Epithelial cell of esophagus (primary cell): ENCODE measurements at places on chromosomes 3 and 15.

- DNase-seq: no peak
Observed at GRCh38 chr3:142165194-142165593, 15.8 kb upstream of the TFDP2 start.

DNA sequence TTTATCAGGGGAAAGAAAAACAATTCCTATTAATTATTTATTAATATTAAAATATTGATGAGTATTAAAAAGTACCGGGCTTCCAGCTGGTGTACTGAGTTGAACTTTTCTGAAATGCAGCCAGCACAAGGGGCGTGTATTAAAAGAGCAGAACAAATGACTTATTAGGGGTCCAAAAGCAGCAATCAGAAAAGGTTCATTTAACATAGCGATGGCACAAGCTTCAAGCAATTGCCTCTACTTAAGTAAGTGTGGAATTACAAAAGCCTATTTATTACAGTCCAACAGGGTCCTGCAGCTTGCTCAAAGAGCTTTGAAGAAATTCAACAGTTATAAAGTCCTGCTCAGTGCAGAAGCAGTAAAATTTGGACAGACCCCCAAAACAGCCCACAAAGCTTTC is 285.6 kb downstream of the EPHA3 start:
- no peak for DNase-seq

- no peak for DNase-seq
Observed at GRCh38 chr3:122911901-122912300, 115.7 kb downstream of the SEMA5B start.

DNA sequence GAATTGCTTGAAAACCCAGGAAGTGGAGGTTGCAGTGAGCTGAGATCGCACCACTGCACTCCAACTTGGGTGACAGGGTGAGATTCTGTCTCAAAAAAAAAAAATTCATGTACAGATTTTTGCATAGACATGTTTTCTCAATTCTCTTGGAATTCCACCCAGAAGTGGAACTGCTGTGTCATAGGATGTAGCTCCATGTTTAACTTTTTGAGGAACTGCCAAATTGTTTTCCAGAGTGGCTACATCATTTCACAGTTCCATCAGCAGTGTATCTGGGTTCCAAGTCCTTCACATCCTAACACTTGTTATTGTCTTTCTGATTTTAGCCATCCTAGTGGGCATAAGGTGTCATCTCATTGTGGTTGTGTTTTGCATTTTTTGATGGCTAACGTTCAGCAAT is 9.9 kb downstream of the CAPN7 start:
- no peak for DNase-seq

DNA sequence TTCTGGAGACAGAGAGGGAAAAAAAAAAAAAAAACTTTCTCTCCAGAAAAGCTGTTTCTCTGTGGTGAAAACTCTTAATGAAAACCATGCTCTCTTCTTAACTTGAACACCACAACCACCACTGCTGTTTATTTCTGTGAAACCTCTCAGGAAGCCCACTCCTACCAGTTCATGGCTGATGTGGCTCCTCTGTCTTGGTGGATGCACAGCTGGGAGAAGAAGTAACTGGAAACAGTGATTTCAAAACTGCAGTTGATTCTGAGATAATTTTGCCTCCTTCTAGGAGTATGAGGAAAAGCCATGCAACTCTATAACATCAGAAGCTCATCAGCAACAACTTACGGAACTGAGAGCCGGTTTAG is 40.2 kb upstream of the PYGO1 start:
- DNase-seq: no peak

DNA sequence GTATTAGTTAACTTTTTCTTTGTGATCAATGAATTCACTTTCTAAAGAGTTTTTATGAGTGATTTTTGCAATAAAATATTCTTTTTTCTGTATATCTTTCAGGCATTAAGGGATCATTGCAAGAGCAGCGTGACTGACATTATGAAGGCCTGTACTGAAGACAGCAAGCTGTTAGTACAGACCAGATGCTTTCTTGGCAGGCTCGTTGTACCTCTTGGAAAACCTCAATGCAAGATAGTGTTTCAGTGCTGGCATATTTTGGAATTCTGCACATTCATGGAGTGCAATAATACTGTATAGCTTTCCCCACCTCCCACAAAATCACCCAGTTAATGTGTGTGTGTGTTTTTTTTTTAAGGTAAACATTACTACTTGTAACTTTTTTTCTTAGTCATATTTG is 24.4 kb downstream of the SELENOT start:
- DNase-seq: no peak

DNA sequence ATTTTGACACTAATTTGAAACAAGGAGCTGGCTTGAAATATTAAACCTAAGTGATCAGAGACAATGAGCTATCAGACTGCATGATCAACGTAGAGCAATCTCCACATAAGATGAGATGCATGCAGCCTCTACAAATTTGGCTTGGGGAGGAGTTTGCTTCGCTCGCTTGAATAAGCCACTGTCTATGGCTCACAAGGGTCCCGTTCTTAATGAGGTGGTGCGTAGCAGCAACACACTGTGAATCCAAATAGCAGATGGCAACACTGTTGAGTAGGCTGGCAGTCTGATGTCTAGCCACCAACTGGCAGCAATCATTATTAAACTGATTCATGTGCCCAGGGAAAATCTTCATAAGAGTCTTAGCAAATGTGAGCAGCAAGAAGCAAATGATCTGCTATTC is 125.4 kb upstream of the CCDC54 start:
- DNase-seq: no peak

DNA sequence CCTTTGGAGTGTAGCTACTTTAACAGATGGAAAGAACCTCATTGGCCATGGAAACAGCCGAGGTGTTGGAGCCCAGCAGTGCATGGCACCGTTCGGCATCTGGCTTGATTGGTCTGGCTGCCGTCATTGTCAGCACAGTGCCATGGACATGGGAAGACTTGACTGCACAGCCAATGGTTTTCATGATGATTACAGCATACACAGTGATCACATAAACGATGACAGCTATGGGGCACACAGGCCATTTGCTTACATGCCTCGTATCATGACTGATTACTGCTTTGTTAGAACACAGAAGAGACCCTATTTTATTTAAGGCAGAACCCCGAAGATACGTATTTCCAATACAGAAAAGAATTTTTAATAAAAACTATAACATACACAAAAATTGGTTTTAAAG is 44.1 kb downstream of the PGPEP1L start:
- DNase-seq: no peak

DNA sequence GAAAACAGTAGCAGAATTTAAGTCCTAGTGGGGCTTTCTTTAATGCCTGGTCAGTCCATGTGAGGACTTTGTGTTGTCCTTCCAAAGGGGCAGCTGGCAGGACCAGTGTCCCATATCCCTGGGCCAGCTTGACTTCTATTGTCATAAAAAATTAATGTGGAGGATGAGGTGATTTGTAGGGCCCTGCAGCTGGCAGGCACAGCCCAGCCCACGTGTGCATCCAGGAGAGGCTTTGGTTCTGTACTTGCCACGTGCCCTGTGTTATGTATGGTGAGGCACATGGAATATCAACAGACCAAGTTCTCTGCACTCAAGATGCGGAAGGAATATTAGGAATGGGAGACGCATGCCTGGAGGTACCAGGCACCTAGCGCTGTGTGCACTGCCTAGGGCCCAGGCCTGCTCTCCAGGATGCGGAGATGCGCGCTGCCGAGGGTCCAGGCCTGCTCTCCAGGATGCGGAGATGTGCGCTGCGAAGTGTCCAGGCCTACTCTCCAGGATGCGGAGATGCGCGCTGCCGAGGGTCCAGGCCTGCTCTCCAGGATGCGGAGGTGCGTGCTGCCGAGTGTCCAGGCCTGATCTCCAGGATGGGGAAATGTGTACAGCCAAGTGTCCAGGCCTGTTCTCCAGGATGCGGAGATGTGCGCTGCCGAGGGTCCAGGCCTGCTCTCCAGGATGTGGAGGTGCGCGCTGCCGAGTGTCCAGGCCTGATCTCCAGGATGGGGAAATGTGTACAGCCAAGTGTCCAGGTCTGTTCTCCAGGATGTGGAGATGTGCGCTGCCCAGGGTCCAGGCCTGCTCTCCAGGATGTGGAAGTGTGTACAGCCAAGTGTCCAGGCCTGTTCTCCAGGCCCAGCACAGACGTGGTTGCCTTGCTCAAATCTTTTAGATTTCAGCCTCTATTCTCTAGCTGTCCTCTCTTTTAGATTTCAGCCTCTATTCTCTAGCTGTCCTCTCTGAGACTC is 183.3 kb upstream of the ROPN1 start:
- DNase-seq: no peak

DNA sequence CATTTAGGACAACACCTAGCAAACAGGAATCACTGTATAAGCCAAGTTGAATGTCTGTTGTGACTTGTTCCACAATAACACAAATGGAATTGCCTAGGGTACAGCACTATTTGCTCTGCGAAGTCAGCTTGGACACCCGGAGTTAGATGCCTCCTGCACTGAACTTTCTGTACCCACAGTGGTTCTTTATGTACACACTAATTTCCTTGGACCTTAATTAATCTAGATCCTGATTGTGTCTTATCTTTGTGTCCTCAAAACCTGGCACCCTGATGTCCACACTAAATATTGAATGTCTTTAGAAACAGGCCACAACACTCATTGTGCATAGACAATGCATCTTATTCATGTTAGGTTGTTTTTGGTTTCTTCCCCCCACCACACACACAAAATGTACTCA is 278.9 kb upstream of the NR2F2 start:
- DNase-seq: peak; percentile 6

GRCh38 chr3:14363991-14364390 is 38.4 kb upstream of the SLC6A6 start:
- no peak for DNase-seq

DNA sequence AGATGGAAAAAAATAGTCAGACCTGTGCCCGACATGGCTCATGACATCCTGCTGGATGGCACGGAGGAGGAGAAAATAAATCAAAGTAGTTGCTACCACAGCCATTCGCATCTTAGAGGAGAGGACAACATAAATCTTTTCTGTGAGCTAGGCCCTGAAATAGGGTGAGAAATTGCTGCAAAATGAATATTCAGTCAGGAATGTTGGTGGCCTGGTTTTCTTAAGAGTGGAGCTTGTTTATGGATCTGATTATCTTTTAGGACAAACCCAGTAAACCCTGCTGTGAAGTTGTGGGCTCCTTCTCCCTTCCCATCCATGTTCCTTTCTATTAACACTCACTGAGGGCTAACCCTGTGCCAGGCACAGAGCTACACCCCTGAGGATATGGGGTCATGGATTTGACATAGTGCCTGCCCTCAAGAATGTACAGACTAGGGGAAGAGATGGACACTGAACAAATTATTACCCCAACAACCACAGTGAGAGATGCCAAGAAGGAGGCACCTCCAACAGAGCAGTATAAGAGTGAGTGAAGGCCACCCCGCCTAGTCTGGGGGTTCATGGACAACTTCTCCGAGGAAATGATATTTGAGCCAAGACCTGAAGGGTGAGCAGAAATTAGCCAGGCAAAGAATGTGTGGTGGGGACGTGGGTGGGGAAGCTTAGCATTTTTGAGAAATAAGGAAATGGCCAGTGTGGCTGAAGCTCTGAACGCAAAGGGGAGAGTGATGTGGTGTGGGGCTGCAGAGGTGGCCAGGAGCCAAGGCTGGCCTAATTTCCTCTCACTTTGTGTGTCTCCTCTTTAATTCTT is 68.9 kb upstream of the ARL8B start:
- DNase-seq: peak; percentile 58

DNA sequence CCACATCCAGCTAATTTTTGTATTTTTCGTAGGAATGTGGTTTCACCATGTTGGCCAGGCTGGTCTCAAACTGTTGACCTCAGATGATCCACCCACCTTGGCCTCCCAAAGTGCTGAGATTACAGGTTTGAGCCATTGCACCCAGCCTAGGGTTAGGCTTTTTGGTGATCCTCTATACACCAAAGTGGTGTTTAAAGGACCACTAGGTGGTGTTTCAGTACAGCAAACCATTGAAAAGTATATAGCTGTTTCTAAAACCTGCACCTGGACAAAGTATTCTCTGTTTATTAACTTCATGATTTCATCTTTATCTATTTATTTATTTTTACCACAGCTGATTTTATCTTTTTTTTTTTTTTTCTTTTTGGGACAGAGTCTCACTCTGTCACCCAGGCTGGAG is 68.4 kb downstream of the MINDY2 start:
- DNase-seq: peak; percentile 24

GRCh38 chr3:13866041-13866965 is 13.6 kb downstream of the WNT7A start:
- no peak for DNase-seq

DNA sequence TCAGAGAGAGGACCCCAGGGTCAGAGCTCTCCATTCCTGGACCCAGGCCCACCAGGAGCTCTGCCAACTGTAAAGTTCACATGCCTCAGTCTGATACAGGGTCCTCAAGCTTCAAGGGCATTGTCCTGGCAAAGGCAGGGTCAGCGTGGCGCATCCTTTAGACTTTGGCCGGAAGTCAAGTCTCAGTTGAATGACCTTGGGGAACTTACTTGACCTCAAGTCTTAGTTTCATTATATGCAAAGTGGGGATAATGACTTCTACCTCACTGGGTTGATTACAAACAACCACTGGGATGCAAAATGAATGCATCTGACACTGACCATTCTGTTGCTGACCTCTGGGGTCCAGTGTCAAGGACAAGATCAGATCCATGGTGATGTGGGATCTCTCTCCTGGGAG is 70.6 kb upstream of the CTSH start:
- no peak for DNase-seq

- DNase-seq: peak; percentile 58
Observed at GRCh38 chr3:90062631-90063200, 955.3 kb downstream of the EPHA3 start.

GRCh38 chr3:14472471-14473351 is 67.4 kb downstream of the GRIP2 start:
- DNase-seq: peak; percentile 84

GRCh38 chr15:62094388-62094787 is 27.6 kb downstream of the C2CD4A start:
- no peak for DNase-seq

DNA sequence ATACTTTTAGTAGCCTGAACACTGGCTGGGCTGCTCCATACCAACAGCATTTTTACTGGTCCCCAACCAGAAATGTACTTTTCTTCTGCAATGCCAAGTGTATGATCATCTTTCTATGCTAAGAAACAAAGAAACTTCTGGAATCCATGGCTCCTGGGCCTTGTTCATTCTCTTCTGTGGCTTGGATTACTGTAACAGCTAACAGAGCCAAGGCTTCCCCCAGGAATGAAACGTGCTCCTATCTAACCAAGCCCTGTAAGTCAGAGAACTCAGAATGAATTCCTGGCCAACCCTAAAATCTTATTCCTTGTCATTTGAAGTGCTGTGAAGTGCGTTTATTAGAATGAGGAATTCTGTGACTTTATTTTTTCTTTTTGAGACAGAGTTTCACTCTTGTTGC is 102.9 kb upstream of the RAD18 start:
- DNase-seq: no peak

- no peak for DNase-seq
Observed at GRCh38 chr3:25396251-25396650, 31.8 kb upstream of the RARB start.

DNA sequence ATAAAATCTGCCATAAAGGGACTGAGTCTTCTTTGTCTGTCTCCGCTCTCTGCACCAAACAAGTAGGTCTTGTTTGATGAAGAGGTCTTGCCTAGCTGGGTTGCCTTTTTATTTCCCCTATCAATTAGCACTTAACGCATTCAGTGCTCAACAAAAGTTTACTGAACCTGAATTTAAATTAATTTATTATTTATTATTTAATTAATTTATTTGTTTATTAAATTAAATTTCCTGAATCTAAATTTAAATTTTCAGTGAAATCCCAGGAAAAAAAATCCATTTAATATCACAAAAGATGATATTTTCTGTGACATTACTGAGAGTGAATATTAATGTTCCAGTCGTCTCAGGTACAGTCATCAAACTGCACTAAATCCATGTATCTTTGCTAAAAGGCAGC is 164.9 kb upstream of the AGTR1 start:
- DNase-seq: no peak

GRCh38 chr3:125051715-125052581 is 3.8 kb downstream of the HEG1 start:
- peak; percentile 82 for DNase-seq
